ENCODE measurements at places on chromosomes 4 and X. TPM values are rescaled to one million over a fixed set of nuclear protein-coding genes. Genes with fewer than 3 reads are reported as not detected.

SPIN2B gene
- 15.0 TPM for total RNA-seq

SPANXN3 gene
- total RNA-seq, result not detected

KLB gene
- 7.4 TPM for total RNA-seq

PDK3 gene
- 8.5 TPM for total RNA-seq

CFAP47 gene
- total RNA-seq, result not detected

JAKMIP1 gene
- total RNA-seq, result 0.10 TPM

AMBN gene
- not detected for total RNA-seq

BTC gene
- 1.3 TPM for total RNA-seq

SOWAHD gene
- 0.71 TPM for total RNA-seq

ADH7 gene
- total RNA-seq, result not detected

IGSF1 gene
- 0.45 TPM for total RNA-seq

P2RY4 gene
- 0.42 TPM for total RNA-seq

RHOH gene
- 3.9 TPM for total RNA-seq

EGF gene
- total RNA-seq, result not detected

EGFL6 gene
- 15.7 TPM for total RNA-seq

SHROOM4 gene
- total RNA-seq, result 22.0 TPM

ARHGAP10 gene
- 43.4 TPM for total RNA-seq

MPP1 gene
- total RNA-seq, result 85.1 TPM

RBM41 gene
- total RNA-seq, result 10.9 TPM

AFF2 gene
- total RNA-seq, result 6.0 TPM

LAMP2 gene
- total RNA-seq, result 107 TPM
